ENCODE measurements at places on chromosomes 3 and 15.

- no peak for DNase-seq
Measured at GRCh38 chr3:87982421-87982820, 76.4 kb downstream of the CGGBP1 start.

DNA sequence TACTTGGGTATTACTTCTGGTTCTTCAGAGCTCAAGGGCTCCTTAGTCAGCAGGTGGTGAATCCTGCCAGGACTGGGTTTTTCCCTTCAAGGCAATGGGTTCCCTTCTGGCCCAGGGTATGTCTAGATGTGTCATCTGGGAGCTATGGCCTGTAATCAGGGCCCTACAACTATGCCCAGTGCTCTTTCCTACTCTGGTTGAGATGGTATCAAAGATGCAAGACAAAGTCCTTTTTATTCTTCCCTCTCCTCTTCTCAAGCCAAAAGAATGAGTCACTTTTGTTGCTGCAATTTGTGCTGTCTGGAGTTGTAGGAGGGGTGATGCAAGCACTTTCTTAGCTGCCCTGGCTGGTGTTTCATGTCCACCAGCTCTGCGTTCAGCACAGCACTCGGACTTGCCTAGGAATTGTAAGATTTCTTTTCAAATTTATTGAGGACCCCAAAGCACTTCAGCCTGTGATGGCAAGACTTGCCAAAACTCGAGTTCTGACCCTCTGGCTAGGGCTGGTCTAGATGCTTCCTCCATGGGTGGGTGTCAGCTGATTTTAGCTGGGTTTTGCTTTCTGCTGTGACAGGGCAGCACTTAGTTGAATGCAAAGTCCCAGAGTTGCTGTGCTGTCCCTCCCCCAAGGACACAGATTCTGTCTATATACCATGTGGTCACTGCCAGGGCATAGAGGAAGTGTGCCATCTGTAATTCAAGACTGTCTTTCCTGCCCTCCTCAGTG lies 129.2 kb upstream of the CBLB start:
- no peak for DNase-seq

DNA sequence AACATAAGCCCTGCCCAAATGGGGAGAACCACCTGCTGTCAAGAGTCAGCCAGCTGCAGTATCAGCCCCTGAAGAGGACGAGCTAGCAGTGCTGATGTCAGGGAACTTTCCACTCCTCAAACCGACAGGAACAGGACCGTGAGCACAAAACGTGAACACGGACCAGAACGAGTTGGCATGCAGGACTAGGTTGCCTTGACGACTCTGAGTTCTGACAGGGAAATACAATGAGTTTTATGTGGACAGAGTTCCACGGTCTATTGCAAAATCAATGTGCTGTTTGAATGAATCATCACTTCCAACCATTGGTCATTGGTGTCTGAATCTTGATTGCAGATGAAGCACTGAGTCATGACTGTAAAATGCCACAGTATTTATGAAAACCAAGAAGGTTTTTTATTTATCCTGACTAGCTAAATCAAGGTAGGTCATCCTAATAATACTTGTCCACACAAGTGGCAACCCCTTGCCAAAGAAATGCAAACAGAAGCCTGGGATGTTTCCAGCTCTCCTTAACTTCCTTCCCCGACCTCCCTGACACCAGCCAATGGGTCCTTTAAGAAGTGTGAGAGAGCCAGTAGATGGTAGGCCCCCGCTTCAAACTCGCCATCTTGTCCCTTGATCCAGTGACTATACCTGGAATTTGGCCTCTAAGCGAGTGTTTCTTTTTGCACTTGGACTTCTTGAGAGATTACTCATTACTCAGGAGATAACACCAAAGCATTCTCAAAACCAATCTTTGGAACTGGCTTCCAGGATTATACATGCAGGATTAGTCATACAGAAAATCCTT lies 119.6 kb downstream of the ASB7 start:
- no peak for DNase-seq

GRCh38 chr3:196639483-196640296 lies at the start of gene NRROS:
TSS of gene NRROS (plus strand) at chr3:196639694. CDS start at chr3:196654540, 14,846 bp downstream.
- no peak for DNase-seq

- no peak for DNase-seq
Measured at GRCh38 chr3:133532951-133533350, 40.5 kb upstream of the CDV3 start.

DNA sequence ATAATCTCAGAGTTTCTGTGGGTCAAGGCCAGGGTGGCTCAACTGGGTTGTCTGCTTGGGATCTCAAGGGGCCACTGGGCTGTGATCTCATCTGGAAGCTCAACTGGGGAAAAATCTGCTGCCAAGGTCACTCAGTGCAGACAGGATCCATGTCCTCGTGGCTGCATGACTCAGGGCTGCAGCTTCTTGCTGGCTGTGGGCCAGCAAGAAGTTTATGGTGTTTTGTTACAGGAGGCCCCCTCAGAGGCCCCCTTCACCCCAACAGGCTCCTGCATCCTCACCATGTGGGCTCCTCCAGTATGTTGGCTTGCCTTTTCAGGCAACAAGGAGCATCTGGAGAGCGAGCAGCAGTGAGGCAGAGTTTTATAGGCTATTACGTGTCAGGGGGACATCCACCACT lies 14.6 kb downstream of the OCA2 start:
- DNase-seq, result no peak

DNA sequence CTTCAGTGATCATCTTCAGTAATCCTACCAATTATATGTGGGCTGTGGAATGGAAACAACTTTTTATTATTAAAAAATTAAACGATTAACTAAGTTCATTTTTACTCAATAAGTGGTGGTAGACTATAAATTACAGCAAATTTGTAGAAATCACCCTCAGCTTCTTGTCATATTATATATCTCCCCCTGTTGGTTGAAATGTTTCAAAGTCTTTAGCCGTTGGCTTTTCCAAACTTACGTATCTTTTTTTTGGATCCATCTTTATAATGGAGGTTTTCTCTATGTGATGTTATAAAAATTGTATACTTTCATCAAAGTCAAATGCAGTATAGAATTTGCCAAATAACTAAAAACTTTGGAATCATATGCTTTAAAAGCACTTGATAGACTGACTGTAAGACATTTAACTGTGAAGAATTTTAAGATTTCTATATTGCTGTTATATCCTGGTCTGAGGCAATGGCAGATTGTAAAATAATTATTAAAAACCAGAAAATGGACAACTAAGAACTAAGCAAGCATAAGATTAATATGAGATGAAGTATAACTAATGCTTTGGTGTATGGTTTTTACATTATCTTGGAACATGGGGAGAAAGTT lies 44.7 kb downstream of the ATP11B start:
- DNase-seq, result no peak

GRCh38 chr3:127908951-127909350 lies 6.1 kb upstream of the KBTBD12 start:
- DNase-seq, result no peak

DNA sequence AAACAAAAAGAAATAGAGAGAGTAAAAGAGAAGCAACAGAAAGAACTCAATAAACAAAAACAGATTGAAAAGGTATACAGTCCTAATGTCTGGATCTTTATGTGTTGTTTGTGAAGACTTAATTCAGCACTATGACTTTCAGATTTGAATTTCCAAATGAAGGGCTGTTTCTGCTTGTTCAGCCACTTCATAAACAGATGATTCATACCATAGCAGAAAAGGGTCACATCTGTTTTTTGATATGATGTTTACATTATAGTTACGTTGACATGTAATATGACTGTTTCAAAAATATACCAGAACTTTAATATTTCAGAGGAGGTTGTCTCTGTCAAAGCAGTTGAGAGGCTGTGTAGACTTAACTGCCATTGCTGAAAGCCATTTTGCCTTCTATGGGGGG lies 24.1 kb downstream of the ASB14 start:
- no peak for DNase-seq

- DNase-seq, result no peak
Measured at GRCh38 chr15:33506781-33507296, 196.1 kb downstream of the RYR3 start.

DNA sequence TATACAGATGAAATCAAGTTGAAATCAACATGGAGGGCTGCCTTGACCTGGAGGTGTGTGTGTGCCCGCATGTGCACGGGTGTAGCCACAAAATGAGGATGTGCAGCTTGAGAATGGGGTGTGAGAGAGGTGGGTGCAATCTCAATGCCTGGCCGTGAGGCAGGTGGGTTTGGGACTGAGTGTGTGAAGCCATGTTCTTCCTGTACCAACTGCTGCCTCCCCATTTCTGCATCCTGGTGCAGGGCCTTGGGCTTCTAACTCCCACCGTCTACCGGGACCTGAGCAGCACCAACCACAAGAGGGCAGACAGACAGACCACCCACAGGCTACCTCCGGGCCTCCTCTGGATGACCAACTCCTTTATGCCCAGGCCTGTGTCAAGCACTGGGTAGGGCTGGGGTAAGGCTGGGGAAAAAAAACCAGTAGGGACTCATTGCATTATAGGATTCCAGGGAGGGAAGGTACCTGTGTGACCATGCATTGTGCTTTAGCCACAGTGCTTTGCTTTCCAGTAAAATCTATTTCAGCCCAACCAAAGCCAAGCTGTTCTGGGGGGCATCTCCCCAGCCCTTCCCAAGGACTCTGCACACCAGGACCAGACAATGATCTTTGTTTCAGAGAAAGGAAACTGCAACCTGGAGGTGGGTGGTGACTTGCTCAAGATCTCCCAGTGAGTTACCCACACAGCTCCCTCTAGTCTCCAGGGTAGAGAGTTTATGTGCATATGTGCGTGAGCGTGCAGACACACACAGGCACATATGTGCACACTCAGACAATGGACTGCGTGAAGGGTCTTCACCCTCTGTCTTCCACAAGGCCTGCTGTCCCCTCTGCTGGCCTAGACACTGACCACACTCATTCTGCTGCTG lies 162.2 kb upstream of the TLE3 start:
- DNase-seq, result no peak

GRCh38 chr3:89414270-89414669 lies 306.8 kb downstream of the EPHA3 start:
- no peak for DNase-seq

DNA sequence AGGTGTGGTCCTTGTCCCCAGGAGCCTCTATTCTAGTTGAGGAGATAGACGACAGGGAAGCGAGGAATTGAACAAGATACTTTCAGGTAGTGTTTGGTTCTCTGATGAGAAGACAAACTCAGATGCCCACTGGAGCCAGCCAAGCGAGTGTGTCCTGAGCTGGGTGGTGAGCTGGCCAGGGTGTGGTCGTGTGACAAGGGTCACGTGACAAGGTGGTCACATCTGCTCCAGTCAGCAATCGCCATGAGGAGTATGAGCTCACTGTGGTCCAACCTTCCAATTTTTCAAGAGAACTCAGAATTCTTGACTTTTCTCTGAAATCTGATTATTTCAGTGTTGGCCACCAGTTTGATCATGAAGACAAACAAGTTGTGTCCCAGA lies 39.5 kb downstream of the SLC6A6 start:
- DNase-seq, result no peak

DNA sequence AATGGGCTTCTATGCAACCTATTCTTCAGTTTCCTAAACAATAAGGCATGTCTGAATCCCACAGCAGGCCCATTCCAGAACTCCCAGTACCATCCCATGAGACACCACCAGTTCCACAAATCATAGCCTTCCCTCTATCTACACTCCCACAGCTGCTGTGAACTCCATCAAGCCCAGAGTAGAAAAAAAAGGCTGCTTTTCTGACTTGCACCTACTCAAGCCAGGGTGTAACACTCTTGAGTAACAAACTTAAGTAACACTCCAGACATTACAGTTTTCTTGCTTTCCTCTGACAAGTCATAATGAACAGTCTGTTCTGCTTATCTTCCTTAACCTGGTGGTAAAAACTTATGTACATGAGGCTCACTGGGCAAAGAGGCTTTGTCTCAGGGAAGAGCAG lies 283.1 kb downstream of the NFKBIZ start:
- DNase-seq, result no peak

GRCh38 chr3:169498336-169498735 lies 165.2 kb downstream of the MECOM start:
- DNase-seq, result no peak

- no peak for DNase-seq
Measured at GRCh38 chr3:168850109-168850508, 754.4 kb upstream of the GOLIM4 start.

DNA sequence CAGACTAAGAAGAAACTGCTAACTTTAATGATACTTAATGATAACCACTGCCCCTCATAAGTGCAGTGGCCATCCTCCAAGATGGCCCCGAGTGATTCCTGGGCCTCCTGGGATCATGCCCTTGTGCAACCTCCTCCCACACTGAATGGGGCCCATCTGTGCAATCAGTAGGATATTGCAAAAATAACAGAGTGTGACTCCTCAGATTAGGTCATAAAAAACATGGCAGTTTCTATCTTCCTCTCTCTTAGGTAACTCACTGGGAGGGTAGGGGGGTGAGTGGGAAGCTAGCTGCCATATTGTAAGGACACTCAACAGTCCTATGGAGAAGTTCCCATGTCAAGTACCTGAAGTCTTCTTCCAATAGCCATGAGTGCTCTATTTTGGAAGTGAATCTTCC lies 173.0 kb downstream of the SHQ1 start:
- DNase-seq, result no peak

DNA sequence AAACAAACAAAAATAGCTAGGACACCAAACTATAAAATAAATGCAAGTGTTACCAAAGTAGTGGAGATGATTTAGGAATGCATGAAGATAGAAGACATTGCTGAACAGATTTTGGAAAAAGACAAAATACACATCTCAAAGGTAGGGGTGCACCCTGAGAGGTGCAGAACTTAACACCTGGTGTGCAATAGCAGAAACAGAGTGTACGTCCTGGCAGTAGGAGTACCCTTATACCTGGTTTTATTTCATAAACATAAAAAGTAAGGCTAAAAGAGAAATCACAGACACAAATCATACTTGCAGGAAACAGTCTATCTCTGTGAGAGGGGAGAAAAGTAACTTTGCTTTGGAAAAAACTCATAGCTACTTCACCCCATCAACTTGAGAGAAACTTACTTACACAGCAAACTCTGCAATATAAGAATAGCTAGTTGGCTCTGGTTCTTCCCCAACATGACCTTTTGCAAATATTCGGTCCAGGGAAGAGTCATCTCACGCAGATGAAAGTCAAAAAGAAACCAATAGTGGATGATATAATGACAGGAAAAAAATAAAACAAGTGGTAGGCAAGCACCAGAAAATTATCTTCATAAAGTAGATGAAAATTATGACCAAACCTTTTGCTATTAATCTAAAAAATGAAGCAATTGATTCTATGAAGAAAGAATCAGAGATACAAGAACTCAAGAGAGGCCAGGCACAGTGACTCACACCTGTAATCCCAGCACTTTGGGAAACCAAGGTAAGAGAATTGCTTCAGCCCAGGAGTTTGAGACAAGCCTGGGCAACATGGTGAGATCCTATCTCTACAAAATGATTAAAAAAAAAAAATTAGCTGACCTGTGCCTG lies 108.9 kb upstream of the BNIP2 start:
- DNase-seq, result no peak

GRCh38 chr3:62249855-62250543 lies 123.4 kb downstream of the FEZF2 start:
- DNase-seq, result no peak

- no peak for DNase-seq
Measured at GRCh38 chr15:40582726-40583246, 11.3 kb upstream of the KNL1 start.

GRCh38 chr15:89115547-89115946 lies 27.3 kb downstream of the ABHD2 start:
- no peak for DNase-seq

GRCh38 chr15:68730976-68731897 lies 89.5 kb downstream of the ANP32A start:
- no peak for DNase-seq

All from cortex of kidney (tissue), 1 donor.